ENCODE measurements at places on chromosomes 2 and 18.

GRCh38 chr2:170227951-170228350 is 50.0 kb downstream of the MYO3B start:
- no peak for DNase-seq

DNA sequence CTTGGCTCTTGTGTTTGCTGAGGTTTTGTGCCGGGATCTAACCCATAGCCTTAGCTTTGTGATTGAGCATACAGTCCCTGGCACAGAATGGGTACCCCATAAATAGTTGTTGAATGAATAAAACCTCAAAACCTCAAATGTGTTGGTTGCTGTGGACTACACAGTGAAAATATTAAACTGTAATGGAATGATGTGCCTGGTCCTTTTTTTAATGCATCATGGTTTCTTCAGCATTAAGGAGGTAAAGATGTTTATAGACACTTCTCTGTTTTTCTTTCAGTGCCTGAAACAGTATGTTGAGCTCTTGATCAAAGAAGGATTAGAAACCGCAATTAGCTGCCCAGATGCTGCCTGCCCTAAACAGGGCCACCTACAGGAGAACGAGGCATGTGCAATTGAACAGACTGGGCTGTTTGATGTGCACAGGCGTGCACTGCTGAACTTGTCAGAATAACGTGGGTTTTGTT is 97.0 kb downstream of the RNF144A start:
- DNase-seq = peak; percentile 90

DNA sequence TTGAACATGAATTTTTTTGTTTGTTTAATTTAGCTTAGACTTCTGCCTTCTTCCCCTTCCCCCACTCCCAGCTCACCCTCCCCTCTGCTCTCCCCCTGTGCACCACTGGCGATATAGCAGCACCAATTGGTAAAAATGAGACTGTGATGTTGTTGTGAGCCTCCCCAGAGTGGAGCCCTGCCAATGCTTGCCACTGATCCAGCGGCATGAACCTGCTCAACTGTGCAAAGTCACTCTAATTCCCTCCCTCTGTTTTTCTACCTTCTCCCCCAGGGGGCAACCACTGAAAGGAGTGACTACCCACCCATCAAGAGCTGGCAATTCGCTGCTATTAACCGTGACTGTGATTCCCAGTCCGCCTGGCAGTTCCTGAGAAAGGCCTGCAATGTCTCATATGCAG is 30.2 kb downstream of the KLHL14 start:
- DNase-seq = no peak

- no peak for DNase-seq
Measured at GRCh38 chr2:29749843-29750242, 171.5 kb downstream of the ALK start.

DNA sequence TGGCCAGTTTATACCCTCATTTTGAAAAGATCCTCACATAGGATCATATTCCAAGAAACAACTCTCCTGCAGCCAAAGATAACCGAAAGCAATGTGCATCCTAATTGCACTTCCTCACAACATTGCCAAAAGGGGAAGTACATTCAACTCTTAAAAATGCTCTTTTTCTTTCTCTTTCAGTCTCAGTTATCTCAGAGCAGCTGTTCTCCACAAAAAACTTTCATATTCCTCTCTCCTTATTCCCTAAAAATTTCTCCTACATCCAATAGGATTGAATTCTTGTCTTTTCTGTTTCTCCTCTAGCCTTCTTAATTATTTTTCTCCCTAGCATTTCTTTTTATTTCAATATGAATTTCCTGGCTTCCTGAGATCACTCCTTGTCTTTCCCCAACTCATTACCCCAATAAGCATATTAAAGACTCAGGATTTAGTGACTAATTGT is 7.4 kb upstream of the VRK2 start:
- DNase-seq = peak; percentile 88

GRCh38 chr2:65856928-65857327 is 424.5 kb upstream of the SPRED2 start:
- no peak for DNase-seq

- no peak for DNase-seq
Measured at GRCh38 chr2:112143150-112143549, 5.0 kb downstream of the FBLN7 start.

DNA sequence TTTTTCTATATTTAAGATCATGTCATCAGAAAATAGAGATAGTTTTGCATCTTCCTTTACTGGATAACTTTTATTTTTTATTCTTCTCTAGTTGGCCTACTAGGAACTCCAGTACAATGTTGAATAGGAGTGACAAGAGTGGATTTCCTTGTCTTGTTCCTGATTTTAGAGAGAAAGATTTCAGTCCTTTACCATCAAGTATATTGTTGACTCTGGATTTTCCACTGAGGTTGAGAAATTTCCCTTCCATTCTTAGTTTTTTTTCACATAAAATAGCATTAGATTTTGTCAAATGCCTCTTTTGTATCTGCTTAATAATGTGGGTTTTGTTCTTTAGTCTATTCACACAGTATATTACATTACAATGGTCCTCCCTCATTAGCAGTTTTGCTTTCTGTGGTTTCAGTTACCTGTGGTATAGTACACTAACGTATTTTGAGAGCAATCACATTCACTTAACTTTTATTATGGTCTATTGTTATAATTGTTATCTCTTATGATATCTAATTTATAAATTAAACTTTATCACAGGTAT is 105.5 kb downstream of the THADA start:
- DNase-seq = no peak

- peak; percentile 43 for DNase-seq
Measured at GRCh38 chr18:26089293-26090129, 902 bp downstream of the SS18 start.

DNA sequence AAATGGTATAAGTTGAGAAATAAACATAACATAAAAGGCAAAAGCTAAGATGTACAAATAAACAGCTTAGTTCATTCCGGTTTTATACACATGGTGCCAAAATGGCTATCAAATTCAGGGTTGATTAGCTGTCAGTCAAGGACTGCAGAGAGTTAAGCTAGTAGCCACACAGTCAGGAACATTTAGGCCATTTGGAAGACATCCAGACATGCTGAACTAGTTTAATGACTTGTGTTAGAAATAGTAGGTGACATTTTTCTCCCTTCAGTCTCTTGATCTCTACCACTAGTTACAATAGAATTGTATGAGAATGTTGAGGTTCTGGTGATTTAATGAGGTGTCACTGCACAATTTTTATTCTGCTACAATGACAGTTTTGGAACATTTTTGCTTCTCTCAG is 394.4 kb upstream of the SPHKAP start:
- no peak for DNase-seq
